DMS79 (cell line): ENCODE measurements at places on chromosomes 2 and 18.

DNA sequence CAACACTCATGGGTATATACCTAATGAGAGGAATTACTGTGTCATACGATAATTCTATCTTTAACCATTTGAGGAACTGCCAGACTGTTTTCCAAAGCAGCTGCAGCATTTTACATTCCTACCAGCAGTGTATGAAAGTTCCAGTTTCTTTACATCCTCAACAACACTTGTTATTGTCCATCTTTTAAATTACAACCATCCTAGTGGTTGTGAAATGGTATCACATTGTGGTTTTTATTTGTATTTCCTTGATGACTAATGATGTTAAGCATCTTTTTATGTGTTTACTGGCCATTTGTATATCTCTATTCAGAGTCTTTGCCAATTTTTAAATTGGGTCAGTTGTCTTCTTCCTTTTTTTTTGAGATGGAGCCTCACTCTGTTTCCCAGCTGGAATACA is 4.0 kb upstream of the CKAP2L start:
- DNase-seq: no peak

- no peak for DNase-seq
Observed at GRCh38 chr18:73835656-73836364, 311.8 kb downstream of the FBXO15 start.

- no peak for DNase-seq
Observed at GRCh38 chr2:217445723-217446122, 557.1 kb downstream of the TNS1 start.

DNA sequence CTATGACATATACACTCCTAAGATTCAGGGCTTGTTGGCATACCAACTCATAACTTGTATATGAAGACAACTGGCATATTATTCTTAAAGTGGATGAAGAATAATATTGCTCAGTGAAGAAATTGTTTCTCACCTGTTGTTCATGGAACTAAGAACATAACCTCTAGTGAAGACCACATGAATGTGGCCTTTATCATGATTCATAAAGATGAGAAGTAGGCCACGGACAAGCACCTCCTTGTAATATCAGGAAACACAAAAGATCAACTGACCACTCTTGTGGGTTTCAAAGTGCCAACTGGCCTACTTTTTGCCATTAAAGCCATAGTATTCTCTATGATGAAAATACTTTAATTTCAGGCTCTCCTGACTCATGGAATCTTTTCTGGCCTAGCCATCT is 407.4 kb downstream of the GRB14 start:
- DNase-seq: no peak

GRCh38 chr18:43964666-43965065 is 687.4 kb upstream of the SYT4 start:
- DNase-seq: no peak

GRCh38 chr2:50952596-50952995 is 79.3 kb downstream of the NRXN1 start:
- DNase-seq: no peak

- DNase-seq: no peak
Observed at GRCh38 chr2:54295911-54296310, 39.9 kb upstream of the TSPYL6 start.

DNA sequence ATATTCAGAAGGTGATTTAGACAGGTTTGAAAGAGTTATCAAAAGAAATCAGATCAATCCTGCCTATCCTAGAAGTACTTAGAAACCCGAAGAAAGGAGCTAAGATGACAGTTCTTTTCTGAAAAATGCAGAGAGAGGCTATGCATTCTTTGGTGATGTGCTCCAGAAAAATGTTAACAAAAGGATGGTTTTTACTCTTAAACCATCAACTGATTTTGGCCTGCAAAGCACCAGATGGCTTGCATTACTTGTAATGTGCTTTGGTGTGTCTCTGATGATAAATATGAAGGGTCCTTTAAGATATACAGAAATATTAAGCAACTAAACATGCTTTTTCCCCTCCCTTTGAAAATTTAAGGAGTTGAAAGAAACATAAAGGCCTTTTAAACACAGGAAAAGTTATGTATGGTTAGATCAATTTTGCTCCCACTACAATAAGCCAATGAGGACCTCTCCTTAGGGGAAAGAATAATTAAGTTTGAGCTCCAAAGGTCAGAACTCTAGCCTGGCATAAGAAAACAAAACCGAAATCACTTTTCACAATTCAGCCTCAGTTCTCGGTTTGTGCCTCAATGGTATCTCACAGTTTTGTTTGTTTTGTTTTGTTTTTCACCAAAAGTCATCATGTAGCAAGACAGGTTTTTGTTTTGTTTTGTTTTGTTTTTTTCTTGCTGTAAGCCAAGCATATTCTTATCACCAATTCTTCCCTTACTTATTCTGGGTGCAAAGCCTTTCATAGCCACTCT is 302.4 kb upstream of the NT5C1B start:
- DNase-seq: no peak

DNA sequence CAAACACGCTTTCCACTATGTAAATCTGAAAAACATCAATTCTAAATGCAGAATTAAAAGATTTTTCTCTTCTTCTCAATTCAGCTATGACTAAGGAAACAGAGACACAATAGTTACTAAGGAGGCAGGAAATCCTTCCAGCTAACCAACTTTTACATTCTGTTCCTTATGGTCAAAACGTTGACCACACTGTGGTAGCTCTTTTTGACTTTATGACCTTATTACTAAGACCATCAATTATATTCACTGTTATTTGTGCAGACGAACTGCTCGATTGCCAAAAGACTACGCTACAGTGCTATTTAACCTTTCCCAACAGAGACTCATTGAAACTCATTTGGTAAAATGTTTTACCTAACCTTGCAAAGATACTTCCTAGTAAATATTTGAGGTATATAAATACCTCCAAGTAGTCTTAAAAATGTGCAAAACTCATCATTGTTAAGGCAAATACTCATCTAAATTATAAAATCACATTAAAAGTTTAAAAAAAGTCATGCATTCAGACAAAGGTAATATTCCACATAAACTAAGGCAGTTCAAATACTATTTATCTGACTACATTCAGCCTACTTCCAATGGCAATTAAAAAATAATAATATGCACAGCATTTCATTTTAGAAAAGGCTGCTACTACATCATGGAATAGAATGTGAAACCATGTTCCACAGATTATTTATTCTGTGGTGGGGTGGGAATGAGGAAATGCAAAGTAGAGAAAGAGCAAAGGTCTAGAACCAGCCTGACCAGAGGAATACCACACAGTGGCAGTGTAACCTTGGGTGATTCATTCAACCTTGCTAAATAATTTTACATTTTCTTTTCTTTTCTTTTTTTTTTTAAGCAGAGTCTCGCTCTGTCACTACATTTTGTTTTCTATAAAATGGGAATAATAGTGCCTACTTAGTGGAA is 139.9 kb downstream of the THADA start:
- DNase-seq: no peak

DNA sequence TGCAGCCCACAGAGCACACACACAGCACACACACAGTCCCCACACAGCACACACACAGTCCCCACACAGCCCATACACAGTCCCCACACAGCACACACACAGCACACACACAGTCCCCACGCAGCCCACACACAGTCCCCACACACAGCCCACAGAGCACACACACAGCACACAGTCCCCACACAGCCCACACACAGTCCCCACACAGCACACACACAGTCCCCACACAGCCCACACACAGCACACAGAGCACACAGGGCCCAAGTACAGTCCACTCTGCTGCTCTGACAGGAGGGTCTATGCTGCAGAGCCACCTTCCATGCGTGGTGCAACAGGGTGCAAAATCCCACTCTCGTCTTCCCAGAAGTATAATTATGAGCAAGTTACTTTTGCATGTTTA is 240.5 kb upstream of the SALL3 start:
- no peak for DNase-seq

DNA sequence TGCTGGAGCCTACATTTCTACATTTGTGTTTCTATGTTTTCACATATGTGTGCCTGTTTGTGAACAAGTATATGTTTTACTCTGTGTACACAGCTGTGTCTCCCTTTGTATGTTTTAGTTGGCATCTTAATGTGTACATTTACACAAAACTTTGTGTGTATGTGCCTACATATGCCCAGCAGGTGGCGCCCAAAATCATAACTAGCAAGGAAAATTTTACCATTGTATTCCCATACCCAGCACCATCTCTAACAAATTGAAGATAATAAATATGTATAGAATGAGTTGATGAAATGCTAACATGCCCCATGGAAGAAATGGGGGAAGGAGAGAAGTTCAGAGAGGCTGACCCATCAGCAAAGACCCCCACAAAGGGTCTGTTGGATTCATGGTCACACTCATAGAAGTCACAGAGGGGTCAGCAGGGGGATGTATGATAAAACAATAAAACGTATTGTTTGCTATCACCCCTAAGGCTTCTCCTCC is 48.1 kb downstream of the PKDCC start:
- DNase-seq: peak; percentile 50

- DNase-seq: no peak
Observed at GRCh38 chr18:34330308-34330707, 105.6 kb upstream of the NOL4 start.

DNA sequence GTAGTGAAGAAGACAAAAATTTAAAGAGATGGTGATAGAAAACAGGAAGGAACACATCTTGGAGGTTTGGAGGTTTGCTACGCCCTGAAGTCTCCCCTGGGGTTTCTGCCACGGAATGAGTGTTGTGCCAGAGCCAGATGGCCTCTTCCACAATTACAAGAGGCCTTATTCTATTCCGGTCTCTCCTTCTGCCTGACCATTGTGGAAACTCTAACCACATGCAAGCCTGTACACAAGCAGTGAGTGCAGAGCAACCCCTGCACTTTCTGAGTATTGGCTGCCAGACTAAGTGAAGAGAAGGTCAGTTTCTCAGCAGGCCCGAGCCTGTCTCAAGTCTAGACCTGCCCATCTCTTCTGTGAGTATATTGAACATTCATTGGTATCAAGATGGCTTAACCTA is 22.7 kb upstream of the MYO1B start:
- no peak for DNase-seq

- no peak for DNase-seq
Observed at GRCh38 chr2:10185046-10185445, 62.5 kb downstream of the RRM2 start.

DNA sequence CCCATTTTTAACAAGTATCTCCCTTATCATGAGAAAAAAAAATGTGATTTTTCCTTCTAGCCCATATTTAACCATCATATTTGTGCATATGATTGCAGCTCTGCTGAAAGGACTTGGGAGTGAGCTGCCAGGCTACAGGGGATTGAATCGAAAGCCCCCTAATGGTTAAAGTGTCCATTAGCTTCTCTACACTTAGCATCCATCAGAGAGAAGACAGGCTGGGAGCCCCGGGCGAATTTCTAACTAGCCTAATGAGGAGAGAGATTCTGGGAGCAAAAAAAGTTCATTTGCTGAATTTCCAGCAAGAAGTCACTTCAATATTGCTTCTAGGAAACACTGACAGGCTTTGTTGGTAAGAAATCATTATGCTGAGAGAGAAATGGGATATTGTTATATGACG is 848.8 kb downstream of the TDRD15 start:
- no peak for DNase-seq

DNA sequence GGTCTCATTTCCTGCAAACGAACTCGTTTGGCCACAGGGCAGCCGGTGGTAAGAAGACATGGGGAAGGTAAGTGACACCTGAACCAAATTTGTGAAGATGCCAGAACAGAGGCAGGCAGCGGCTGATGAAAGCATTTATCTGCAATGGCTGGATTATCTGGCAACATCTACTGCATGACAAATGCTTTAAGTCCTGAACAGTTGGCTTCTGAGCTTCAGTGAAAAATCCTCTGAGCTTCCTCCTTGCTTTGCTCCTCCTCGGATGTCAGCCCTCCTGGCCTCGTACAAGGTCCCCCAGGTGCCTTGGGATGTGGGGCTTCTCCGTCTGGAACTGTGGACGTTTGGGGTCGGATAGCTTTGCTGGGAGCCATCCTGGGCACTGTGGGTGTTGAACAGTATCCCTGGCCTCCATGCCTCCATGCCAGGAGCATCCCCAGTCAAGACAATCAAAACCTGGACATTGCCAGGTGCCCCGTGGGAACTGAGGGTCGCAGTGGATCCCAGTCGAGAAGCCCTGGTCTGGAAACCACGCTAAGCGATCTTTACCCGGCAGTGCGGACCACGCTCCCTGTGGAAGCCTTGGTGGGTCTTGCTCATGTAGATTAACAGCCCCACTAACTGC is 49.3 kb downstream of the KCNG2 start:
- no peak for DNase-seq

- no peak for DNase-seq
Observed at GRCh38 chr18:69755856-69756496, 191.7 kb downstream of the CD226 start.

DNA sequence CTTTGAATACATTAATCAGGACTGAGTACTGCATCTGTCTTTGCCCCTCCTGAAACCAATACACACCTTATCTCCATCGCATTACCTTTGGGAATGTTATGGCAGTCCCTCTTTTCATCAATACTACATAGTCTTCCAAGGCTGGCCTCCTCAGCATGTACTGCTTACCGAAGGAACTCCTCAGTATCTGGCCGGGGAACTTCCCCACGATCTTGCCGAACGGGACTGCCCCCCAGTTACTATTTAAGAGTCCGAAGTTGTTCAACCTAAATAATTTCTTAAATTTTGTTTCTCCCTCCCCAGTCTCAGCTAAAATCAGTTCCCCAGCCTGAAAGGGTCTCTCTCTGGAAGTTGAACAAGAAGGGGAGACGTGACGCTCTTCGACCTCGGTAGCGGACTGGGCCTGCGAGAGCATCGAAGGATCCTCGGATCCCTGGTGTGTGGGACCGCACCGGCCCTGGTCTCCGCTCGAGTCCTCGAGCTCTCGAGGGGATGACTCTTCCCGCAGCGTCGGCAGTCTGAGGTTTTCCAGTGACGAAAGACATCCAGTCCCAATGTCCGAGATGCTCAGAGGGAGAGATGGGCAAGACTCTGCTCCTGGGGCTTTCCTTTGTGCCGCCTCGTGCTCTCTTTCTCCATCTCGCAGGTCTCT is 489 bp downstream of the TRMT61B start:
- no peak for DNase-seq

DNA sequence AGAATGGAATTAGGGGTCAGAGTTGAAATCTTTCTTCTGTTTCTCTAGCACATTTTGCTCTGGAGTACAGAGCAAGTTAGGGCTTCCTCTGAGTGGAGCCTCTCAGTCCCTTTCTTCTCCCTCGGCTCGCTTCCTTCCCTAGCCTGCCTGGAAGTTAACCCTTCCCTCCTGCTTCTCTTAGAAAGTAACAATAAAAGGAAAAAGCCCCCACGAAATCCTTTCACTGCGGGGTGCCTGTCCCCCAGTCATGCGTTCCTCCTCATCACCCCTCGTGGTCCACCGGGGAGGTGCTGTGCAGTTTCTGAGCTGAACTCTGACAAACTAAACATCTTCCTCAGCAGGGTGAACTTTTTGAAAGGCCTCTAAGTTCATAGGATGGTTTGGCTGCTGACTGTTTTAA is 2.0 kb downstream of the IGFBP2 start:
- no peak for DNase-seq

- DNase-seq: no peak
Observed at GRCh38 chr2:239310401-239311061, 90.3 kb downstream of the HDAC4 start.

GRCh38 chr18:23805898-23806297 is 116.6 kb downstream of the LAMA3 start:
- DNase-seq: no peak

- DNase-seq: no peak
Observed at GRCh38 chr2:181052523-181052891, 72.1 kb downstream of the UBE2E3 start.
